ENCODE measurements at places on chromosomes 13 and 19.

DNA sequence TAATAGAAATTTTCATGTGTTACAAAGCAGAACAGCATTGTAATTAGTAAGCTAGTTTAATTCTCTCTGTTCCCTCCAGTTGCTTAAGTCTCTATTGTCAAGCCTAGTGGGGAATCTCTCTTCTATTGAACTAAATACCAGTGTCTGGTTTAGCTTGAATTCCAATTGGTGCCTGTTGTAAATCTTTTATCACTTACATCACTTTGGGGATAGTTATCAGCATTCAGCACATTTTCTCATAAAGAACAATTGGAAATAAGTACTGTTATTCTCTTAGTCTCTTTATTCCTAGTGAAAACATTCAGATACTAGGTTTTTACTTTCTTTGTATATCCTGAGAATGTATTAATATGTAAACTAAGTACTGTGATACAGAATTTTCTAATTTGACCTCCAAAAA, 25.2 kb downstream of the IPO5 start:
- no peak for DNase-seq

- no peak for DNase-seq
Observed at GRCh38 chr13:61648547-61648946, 232.9 kb upstream of the PCDH20 start.

DNA sequence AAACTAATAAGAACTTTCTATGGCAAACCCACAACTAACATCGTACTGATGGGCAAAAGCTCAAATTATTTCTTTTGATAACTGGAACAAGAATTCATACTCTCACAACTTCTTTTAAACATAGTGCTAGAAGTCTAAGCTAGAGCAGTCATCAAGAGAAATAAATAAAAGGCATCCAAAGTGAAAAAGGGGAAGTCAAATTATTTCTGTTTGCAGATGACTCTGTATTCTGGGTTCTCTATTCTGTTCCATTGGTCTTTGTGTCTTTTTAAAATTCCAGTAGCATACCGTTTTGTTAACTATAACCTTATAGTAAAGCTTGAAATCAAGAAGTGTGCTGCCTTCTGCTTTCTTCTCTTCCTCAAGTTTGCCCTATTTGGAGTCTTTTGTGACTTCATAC, 1215.9 kb downstream of the UQCRFS1 start:
- DNase-seq: no peak

- no peak for DNase-seq
Observed at GRCh38 chr13:48184260-48184659, 48.7 kb upstream of the ITM2B start.

GRCh38 chr13:45630791-45631190, 15.3 kb upstream of the ERICH6B start:
- DNase-seq: no peak

- no peak for DNase-seq
Observed at GRCh38 chr13:74485757-74486156, 351.6 kb upstream of the KLF12 start.

DNA sequence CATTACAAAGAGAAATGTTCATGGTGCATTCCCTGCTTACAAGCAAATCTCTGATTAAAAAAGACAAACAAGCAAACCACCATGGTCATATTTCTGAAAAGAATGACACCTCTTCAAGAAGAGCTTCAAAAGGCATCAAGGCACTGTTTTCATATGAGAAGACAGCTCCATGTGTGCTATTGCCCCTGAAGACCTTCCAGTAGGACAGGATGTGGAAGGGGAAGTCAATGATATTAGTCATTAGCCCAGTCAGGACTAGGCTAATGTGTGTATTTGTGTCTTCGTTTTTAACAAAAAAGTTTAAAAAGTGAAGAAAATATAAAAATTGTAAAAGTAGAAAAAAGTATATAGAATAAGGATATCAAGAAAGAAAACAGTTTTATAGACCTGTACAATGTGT, 534.7 kb upstream of the ARGLU1 start:
- DNase-seq: no peak

- DNase-seq: no peak
Observed at GRCh38 chr13:113629866-113630265, 28.1 kb downstream of the ATP4B start.

- no peak for DNase-seq
Observed at GRCh38 chr13:27678306-27679040, 56.8 kb downstream of the POLR1D start.

DNA sequence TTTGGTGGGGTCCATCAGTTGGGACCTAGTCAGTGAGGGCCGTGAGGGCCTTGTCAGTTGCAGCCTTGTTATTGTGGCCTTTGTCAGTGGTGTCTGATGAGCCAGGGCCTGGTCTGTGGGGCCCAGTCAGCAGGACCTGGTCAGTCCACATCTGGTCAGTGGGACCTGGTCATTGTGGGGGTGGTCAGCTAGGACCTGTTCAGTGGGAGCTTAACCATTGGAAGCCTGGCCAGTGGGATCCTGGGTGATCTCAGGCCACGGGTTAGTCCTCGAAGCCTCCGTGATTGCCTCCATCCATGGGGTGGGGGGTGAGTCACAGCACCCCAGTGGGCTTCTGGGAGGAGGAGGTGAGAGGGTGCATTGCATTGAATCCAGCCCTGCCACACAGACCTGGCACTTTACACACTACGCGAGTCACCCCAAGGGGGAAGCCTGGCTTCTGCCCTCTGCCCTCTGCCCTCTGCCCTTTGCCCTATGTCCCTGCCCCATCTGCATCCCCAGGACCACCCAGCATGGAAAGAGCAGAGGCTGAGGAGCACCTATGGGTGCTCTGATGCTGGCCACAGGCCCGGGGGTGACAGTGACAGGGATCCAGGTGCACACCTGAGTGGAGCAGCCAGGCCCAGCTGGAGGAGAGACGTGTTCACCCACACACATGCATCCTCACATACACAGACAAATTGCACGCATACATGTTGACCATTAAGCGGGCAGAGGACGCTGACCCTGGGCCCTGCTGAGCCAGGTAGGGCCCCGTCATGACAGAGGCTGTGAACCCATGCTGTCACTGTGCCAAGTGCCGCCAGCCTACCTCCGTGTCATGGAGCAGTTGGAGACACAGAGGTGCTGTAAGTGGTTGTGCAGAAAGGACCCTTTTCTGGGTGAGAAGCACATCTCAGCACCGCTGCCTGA, 59.8 kb upstream of the TPM4 start:
- DNase-seq: no peak

DNA sequence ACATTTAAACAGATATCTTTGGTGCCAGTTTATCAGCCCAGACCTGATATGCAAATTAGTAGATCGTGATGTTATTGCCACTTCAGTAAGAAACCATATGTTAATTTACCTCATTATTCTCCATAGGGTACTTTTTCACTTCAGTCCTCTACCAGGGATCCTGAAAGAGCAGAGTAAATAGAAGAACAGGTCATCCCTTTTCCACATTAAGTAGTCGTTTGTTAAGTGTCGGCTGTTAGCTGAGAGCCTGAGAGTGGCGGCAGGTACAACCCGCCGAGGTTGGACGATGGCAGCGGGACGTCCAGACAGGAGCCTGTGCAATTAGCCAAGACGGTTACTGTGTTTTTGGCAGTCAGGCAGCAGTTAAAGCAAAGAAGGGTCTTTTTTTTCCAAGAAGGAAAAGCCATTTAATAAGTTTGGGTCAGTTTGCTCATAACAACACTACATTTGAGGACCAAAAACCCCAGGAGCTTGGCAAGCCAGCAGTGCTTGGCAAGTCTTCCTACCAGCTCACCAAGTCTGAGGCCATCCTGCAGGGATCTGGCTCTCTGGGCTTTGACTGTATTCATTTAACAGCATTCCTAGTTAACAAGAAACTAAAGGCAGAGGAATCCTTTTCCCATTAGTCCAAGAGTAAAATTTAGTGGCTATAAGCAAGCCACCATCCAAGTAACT, 231.8 kb downstream of the SHISA2 start:
- no peak for DNase-seq

- no peak for DNase-seq
Observed at GRCh38 chr19:58003174-58003828, 681 bp upstream of the ZNF606 start.

DNA sequence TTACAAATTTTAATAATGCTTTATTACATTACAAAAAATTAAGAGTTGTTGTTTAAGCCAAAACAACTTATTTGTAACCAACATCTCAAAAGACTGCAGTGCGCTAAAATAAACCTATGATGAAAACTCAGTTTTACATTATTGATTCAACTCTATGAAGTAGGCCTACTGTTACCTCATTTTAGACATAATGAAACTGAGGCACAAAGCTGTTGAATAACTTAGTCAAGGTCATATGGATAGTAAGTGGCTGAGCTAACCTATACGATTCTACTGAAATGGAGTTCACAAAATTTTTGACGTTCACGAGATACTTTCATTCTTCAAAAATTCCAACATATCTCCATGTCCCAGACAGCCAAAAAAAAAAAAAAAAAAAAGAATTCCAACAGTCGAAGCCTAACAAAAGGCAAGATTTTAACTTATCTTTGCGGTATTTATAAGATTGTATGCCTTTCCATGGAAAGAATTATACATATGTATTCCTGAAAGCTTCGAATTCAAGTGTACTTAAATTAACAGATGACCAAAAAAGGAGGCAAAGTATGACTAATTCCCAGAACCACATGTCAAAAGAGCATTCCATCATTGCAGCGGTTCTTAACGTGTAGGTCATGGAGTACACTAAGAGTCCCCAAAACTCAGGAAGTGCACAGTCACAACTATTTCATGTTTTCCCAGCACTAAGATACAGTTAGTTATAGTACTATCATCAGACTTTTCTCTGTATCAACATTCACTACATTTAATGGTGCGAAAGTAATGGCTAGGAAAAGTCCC, 69.4 kb downstream of the PSPC1 start:
- no peak for DNase-seq

DNA sequence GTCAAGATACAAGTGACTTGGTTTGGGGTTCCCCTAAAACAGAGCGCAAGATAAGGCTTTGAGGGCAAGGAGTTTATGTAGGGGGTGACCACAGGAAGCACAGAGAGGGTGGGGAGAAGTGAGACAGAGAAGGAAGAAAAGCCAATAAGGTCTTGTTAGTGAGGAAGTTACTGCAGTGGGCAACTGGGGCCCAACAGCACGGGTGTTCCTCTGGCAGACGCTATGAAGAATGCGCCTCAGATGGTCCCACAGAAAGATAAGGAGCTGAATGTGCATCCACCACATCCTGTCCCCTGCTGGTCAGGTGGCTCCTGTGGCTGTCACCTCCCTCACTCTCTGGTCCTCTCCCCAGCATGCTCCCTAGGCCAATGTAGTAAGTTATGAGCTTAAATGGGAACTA, 333.5 kb downstream of the TSHZ3 start:
- DNase-seq: no peak

GRCh38 chr13:41419206-41419605, 38.1 kb upstream of the RGCC start:
- no peak for DNase-seq

Measured in CD4-positive, alpha-beta memory T cell (primary cell).